T-cell (primary cell): ENCODE measurements at places on chromosomes 2 and 18. TPM values are rescaled to one million over a fixed set of nuclear protein-coding genes. Genes with fewer than 3 reads are reported as not detected.

DNA sequence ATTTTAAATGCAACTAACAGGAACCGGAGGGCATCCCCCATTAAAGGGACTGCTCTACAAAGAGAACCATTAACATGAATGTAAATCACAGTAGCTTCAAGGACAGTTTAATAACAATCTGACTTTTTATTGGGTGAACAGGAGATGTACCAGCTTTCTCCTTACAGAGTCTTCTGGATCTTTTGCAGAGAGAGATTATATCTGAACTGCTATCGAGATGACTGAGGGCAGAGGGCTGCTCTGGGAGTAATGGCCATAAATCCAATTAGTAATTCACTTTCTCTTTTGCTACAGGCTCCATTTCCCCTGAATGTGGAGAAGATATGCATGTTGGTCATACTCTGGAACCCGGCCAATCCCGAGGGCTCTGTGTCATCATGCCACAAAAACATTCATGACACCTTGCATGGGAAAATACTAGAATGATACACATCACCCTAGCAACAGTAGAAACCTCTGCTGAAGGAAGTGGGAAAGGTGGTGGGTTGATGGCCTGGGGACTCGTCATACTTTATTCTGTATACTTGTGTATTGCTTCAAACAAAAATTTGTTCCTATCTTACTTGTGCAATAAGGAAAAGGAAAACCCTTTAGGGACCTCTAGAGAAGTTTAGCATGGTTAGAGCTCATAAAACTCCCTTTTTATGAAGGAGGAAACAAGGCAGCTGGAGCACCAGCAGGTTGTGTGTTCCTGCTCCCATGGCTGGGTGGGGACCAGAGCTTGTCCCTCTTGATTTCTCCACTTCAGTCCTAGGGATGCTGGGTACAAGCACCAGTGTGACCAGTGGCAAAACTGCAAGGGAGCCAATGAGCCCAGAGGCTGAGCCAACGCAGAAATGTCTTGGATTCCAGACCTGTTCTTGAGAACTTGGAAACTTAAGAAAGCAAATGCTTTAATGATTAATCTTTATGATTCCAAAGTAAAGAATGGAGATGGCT is 26.0 kb downstream of the CTAGE1 start:
- DNase-seq, result no peak
- no peaks in the 10 kb centered on the region for H3K27me3 ChIP-seq
- peak overlapping the region; percentile 54 for H3K27ac ChIP-seq

DNA sequence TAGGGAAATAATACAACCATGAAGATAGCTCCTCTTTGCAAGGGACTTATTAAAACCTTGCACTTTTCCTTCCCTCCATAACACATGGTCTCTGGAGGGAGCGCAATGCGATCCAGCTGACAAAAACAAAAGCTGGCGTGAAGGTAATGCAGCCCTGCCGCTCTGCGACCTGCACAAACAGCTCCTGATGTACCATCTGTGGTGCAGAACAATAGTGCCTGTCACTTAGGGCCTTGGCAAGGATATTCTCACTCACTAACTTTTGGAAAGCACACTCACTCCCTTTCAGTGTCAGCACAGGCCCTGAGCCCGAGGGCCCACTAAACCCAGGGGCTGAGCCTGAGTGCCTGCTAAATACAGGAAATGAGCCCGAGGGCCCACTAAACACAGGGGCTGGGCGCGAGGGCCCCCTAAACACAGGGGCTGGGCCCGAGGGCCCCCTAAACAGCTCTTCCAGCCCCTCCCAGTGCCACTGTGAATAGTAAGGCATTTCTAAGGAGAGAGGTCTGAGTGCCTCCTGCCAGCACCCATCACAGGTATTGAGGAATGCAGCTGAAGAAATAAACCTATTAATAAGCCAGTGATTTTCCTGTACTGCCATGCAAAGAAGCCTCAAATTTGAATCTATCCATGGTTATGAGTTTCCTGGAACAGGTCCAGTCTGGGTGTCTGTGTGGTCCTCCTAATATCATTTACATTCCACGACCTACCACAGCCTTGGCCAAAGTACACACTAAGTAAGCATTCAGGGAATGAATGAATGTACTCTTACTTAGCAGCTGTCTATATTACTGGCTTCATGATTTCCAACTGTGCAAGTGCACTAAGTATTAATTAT is 9.3 kb downstream of the L3MBTL4 start:
- no peaks in the 10 kb centered on the region for H3K27me3 ChIP-seq
- no peak overlapping the region for H3K4me3 ChIP-seq
- no peak overlapping the region for H3K27ac ChIP-seq
- H3K36me3 ChIP-seq, result no peaks in the 10 kb centered on the region
- no peak for DNase-seq

GRCh38 chr2:120620025-120620793 is 115.5 kb upstream of the GLI2 start:
- no peaks in the 10 kb centered on the region for H3K36me3 ChIP-seq
- DNase-seq, result no peak
- H3K4me3 ChIP-seq, result no peak overlapping the region
- H3K27ac ChIP-seq, result no peak overlapping the region

Gene SP140
- total RNA-seq, result 57.8 TPM

GRCh38 chr2:31049264-31049663 is 89.0 kb downstream of the GALNT14 start:
- H3K4me1 ChIP-seq, result no peaks in the 10 kb centered on the region
- no peak overlapping the region for H3K4me3 ChIP-seq
- no peaks in the 10 kb centered on the region for H3K36me3 ChIP-seq

Gene FZD7
- 0.15 TPM for total RNA-seq

Gene TUBA4B
- total RNA-seq, result not detected

- no peak overlapping the region for H3K27ac ChIP-seq
- peaks cover 3% of the 10 kb centered on the region for H3K36me3 ChIP-seq
- DNase-seq, result no peak
- no peak overlapping the region for H3K4me3 ChIP-seq
Measured at GRCh38 chr2:105384216-105384615, 14.6 kb downstream of the FHL2 start.

Gene GPN1
- total RNA-seq, result 28.9 TPM

DNA sequence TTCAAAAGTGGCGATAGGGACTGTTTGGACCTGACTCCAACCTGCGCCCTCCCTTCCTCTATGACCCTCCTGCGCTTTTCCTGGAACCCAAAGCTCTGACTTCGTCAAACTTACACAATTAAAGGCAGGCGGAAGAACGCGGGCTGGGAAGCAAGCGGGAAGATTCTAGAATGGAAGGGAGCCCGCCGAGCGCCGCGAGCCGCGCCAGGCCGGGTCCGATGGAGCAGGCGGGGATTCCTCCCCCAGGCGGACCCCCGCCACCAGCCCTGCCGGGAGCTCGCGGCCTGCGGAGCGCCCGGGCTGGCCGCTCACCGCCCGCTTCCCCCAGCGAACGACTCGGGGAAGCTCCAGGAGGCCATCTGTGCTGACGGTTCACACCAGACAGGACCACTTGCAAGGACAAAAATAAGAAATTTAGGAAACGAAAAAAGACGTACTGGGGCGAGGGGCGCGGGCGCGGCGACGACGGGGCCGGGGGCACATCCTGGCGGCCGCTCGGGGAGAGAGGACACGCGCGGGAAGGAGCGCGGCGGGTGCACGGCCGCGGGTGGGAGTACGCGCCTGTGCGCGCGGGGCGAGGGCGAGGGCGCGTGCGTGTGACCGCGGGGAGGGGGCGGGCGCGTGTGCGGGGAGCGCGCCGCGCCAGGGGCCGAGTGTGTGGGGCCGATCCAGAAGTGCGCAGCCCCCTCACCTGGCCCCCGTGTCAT is 1.1 kb upstream of the SALL3 start:
- peaks cover 24% of the 10 kb centered on the region for H3K27me3 ChIP-seq
- H3K4me3 ChIP-seq, result no peak overlapping the region
- H3K27ac ChIP-seq, result no peak overlapping the region
- H3K4me1 ChIP-seq, result peaks cover 10% of the 10 kb centered on the region
- H3K36me3 ChIP-seq, result no peaks in the 10 kb centered on the region
- DNase-seq, result no peak

DNA sequence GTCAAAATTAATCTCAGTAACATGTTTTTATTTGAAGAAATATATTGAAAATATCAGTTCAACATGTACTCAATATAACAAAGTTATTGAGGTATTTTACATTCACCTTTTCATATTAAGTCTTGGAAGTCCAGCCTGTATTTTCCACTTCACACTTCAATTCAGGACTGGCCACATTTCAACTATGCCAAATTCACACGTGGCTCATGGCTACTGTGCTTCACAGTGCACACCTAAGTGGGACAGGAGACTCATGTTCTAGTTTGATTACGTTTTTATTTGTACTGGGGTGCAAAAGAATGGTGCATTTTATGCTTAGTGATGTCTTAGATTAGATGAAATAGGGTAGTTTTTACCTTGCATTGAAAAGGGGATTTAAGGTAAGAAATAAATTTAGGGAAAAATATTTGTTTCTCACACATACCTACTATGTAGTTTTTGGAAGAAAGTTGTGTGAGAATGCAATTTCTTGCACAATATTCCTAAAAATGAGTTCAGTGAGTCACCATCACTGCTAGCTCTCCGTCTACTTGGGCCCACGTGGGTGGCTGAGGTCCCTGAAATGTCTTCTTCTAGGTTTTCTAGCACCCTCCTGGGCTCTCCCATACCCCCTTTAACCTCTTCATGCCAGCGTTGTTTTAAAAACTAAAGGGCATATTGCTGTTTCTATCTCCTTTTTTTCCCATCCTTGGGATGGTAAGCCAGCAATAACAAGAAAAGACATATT is 87.0 kb downstream of the ST6GAL2 start:
- H3K27me3 ChIP-seq, result peaks cover 4% of the 10 kb centered on the region
- DNase-seq, result no peak
- H3K36me3 ChIP-seq, result no peaks in the 10 kb centered on the region
- no peaks in the 10 kb centered on the region for H3K4me1 ChIP-seq
- no peak overlapping the region for H3K27ac ChIP-seq
- no peak overlapping the region for H3K4me3 ChIP-seq

GRCh38 chr2:102159295-102159694 is 16.7 kb downstream of the IL1R1 start:
- H3K4me1 ChIP-seq, result no peaks in the 10 kb centered on the region
- H3K27ac ChIP-seq, result no peak overlapping the region
- H3K4me3 ChIP-seq, result no peak overlapping the region
- no peaks in the 10 kb centered on the region for H3K27me3 ChIP-seq
- H3K36me3 ChIP-seq, result no peaks in the 10 kb centered on the region

- no peak overlapping the region for H3K4me3 ChIP-seq
- H3K27me3 ChIP-seq, result peaks cover 11% of the 10 kb centered on the region
- H3K4me1 ChIP-seq, result no peaks in the 10 kb centered on the region
- no peaks in the 10 kb centered on the region for H3K36me3 ChIP-seq
- no peak for DNase-seq
Measured at GRCh38 chr18:34220081-34220815, 4.5 kb downstream of the NOL4 start.

GRCh38 chr18:42564761-42565160 is 550.7 kb downstream of the RIT2 start:
- H3K4me1 ChIP-seq, result no peaks in the 10 kb centered on the region
- no peaks in the 10 kb centered on the region for H3K27me3 ChIP-seq
- H3K36me3 ChIP-seq, result no peaks in the 10 kb centered on the region
- H3K27ac ChIP-seq, result no peak overlapping the region
- DNase-seq, result no peak

DNA sequence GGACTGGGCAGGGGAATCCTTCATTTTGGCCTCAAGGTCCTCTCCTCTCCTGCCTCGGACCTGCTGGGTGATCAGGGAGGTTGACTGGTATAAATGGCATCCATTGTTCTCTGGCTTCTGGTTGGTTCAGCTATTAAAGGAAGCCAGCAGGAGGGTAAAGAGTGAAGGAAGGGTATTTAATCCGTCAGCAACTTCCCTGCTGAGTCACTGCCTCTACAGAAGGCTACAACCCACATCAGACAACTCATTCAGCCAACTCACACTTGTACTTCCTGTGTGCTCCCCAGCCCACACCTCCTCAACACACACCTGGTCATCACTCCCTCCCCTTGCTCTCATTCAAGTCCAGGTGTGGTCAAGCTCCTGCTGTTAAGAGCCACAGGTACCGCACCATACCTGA is 68.3 kb upstream of the MRPS9 start:
- H3K4me3 ChIP-seq, result no peak overlapping the region
- no peaks in the 10 kb centered on the region for H3K27me3 ChIP-seq
- H3K27ac ChIP-seq, result no peak overlapping the region

Gene TRAPPC12
- 103 TPM for total RNA-seq

GRCh38 chr2:85642725-85643124 is 25.3 kb downstream of the SFTPB start:
- no peak overlapping the region for H3K4me3 ChIP-seq
- peak overlapping the region; percentile 29 for H3K27ac ChIP-seq
- peaks cover 23% of the 10 kb centered on the region for H3K36me3 ChIP-seq
- no peaks in the 10 kb centered on the region for H3K27me3 ChIP-seq
- no peak for DNase-seq
- no peaks in the 10 kb centered on the region for H3K4me1 ChIP-seq

GRCh38 chr2:50766058-50766457 is 265.9 kb downstream of the NRXN1 start:
- DNase-seq, result no peak
- H3K27me3 ChIP-seq, result no peaks in the 10 kb centered on the region
- no peak overlapping the region for H3K4me3 ChIP-seq
- H3K36me3 ChIP-seq, result no peaks in the 10 kb centered on the region

GRCh38 chr2:133110201-133110600 is 440.2 kb upstream of the LYPD1 start:
- DNase-seq, result no peak
- no peak overlapping the region for H3K4me3 ChIP-seq
- H3K36me3 ChIP-seq, result no peaks in the 10 kb centered on the region
- H3K4me1 ChIP-seq, result no peaks in the 10 kb centered on the region
- H3K27ac ChIP-seq, result no peak overlapping the region

DNA sequence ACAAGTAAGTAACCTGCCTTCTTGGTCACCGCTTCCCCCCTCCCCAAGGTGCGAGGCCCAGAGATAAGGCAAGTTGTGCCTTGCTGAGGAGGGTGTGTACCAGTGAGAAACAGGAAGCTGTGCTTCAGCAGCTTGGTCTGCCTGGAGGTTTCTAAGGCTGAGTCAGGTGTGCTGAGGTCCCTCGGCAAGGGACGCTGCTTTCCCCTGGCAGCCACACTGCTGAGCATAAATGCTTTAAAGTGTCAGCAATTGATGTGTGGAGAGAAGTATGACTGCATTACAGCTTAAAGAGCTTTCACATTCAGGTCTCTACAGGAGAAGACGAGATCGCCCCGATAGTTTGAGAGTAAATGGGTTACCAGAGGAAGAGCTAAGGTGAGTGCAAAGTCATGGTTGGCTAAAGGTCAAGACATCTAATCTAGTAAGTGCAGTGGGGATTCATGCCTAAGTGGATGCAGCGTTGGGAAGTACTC is 86.9 kb downstream of the LIMS1 start:
- no peaks in the 10 kb centered on the region for H3K36me3 ChIP-seq
- peak; percentile 72 for DNase-seq
